T-helper 17 cell (primary cell): ENCODE measurements at places on chromosomes 7 and 10. TPM values are rescaled to one million over a fixed set of nuclear protein-coding genes. Genes with fewer than 3 reads are reported as not detected.

- DNase-seq = no peak
These were observed 6.8 kb upstream of the OPALIN start for GRCh38 chr10:96365571-96365970.

DNA sequence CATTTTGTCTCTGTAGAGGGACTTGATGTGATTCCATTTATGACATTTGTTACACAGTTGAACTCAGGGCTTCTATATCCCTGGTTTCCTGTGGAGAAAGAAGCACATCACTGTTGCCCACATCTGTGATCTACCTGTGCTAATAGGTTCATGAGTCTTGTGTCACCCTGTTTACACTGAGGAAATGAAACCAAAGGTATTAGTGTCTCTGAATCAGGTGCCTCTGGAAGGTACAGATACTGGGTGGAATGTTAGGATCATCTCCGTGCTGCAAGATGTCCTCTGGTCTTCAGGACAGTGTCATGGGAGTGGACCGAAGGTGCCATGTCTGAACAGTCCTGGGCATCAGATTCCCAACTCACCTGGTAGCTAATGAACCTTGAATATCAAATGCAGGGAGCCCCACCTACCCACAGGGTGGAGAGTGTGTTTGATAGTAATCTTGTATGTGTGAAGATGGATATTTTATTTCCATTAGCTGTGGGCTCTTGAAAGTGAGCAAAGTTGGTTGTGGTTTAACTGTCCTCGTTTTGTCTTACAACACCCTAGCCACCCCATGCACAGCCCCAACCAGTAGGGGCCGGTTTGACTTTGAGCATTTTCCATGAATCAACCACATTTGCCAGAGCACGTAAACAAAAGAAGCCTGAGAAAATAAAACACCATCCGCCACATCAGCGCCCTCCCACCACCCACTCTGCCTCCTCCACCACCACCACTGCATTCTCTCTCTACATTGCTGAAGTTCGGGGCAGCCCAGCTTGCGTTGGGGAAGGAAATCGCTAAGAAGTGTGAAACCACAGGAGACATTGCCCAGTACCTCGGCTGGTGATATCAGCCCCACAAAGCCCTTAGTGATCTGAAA, 40.7 kb downstream of the TARP start:
- peak; percentile 37 for DNase-seq

The ASIC3 gene
- total RNA-seq = 6.7 TPM

The NRG3 gene
- total RNA-seq = not detected

The RNF133 gene
- total RNA-seq = not detected

DNA sequence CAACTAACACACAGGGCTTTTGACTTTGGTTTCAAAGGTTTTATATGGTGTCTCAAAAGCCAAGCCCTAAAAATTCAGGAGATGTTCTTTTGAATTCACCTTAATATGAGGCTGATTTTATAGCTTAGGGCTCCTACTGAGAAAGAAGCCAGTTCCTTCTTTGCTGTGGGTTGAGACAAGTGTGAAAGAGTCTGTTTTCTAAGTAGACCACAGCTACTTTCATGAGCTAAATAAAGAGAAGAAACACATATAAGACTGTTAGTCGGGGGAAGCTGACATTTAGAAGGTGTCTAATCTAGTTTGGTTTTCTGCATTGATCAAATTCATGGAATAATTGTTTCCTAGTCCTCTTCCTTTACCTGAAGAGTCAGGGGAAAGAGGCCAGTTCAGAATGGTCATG, 332.1 kb upstream of the CELF2 start:
- DNase-seq = no peak

- DNase-seq = no peak
These were observed 49.0 kb upstream of the FRMD4A start for GRCh38 chr10:14379556-14380280.

The ACHE gene
- total RNA-seq = 0.21 TPM

The FAM185A gene
- 4.8 TPM for total RNA-seq

The LIPF gene
- total RNA-seq = not detected

DNA sequence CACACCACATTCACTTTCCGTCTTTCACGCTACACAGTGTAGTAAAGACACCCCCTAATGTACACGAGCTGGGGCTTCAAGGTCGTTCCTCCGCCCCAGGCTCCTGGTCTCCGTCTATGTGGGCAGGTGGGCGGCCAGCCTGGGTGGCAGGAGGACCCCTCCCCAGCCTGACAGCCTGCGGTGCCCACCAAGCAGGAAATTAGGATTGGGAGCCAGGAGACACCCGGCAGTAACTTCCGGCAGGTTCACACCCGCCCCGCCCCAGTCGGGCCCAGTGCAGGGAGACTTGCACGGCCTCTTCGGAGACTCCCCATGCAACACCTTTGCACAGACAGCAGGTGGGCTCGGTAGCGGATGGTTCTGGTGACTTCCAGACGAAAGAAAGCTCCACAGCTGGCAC, 27.7 kb upstream of the ADGRA1 start:
- DNase-seq = no peak

The CWF19L1 gene
- 52.1 TPM for total RNA-seq

GRCh38 chr7:153190452-153190851, 430.9 kb downstream of the ACTR3B start:
- no peak for DNase-seq

The NKX1-2 gene
- not detected for total RNA-seq

- DNase-seq = no peak
These were observed 114.7 kb downstream of the CHN2 start for GRCh38 chr7:29309041-29309854.

DNA sequence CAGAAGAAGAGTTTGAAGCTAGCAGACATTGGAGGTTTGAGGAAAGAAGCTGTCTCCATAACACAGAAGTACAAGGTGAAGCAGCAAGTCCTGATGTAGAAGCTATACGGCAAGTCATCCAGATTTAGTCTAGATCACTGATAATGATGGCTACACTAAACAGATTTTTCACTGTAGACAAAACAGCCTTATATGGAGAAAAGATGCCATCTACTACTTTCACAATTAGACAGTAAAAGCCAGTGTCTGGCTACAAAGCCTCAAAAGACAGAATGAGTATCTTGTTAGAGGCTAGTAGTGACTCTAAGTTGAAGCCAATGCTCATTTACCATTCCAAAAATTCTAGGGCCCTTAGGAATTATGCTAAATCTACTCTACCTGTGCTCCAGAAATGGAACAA, 85.1 kb downstream of the SNX13 start:
- no peak for DNase-seq

DNA sequence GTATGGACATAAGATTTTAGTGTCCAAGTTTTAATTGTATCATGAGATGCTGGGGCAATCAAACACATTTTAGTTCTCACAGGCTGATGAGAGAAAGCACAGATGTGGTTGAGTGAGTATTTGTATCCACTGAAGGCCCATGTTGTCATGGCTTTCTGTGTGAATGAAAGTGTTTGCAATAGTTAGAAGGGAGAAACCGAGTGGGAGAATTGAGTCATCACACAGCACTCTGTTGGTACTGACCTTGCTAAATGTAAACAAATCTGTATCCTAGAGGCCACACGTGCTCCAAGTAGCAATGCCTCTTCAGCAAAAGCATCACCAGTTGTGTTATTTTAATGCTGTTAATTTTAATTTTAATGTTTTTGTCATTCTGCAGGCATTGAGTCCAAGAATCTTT, 121.2 kb downstream of the EMX2 start:
- no peak for DNase-seq

DNA sequence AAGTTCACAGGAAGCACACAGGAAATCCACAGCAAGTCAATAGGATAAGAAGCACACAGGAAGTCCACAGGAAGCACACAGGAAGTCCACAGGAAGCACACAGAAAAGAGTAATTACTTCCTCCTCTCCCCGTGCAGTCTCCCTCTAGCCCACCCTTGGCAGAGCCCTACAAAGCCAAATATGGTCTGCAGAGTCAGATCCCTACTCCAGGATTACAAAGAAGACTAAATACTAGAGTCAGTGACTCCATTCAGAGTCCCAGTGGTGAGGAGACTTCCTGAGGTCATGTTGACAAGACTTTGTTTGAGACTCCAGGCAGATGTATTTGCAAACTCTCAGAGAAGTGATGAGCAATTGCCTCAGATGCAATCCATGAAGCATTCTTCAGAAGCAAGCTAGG, 398.6 kb upstream of the AUTS2 start:
- DNase-seq = no peak

The SHH gene
- total RNA-seq = not detected

The ACBD5 gene
- 22.0 TPM for total RNA-seq

GRCh38 chr7:153682628-153683027, 369.6 kb upstream of the DPP6 start:
- DNase-seq = no peak

The EVX1 gene
- total RNA-seq = not detected

DNA sequence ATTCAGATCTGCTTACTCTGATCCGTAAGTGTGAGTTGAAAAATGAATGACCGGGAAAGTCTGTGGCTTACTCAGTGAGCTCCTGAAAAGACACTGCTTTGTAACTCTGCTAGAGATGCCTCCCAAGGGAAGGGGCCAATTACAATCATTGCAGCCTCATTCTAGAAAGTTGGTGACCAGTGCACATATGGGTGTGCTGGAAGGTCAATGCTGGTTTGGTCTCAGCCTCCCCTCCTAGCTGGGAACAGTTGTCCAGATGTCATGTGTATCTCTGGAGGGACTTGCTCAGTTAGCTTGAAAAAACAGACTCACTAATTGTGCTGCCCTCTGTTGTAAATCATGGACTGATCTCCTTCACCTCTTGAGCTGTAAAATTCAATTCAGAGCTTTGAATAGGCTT, 405.0 kb downstream of the ADRA2A start:
- no peak for DNase-seq

GRCh38 chr7:144834641-144835144, 1.2 kb downstream of the TPK1 start:
- DNase-seq = no peak

DNA sequence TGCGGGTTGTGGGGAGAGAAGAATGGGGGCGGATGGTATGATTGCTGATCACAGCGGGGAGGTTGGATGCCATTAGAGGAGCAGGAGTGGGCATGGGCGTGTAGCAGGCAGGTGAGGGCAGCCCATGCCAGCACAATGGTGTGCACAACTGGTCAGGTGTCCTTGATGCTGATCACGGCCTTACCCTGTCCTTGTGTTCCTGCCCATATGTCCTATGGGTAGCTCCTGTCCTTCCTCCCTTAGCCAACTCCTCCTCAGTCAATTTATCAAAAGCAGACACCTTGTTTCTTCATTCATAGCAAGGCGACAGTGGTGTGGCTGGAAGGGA, 30.7 kb downstream of the WDR86 start:
- no peak for DNase-seq

DNA sequence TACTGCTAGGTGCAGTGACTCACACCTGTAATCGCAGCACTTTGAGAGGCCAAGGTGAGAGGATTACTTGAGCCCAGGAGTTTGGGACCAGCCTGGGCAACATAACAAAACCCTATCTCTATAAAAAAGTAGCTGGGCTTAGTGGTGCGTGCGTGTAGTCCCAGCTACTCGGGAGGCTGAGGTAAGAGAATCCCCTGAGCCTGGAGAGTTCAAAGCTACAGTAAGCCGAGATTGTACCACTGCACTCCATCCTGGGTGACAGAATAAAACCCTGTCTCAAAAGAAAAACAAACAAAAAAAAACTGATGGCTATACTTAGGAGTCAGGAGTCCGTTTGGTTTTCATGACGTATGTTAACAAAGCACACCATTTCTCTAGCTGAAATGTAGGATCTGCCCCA, 2.9 kb downstream of the SGMS1 start:
- no peak for DNase-seq

- DNase-seq = no peak
These were observed 22.9 kb downstream of the SCART1 start for GRCh38 chr10:133476641-133476990.

The KAZALD1 gene
- total RNA-seq = not detected

The TAX1BP1 gene
- total RNA-seq = 131 TPM

The PNLIP gene
- total RNA-seq = not detected

DNA sequence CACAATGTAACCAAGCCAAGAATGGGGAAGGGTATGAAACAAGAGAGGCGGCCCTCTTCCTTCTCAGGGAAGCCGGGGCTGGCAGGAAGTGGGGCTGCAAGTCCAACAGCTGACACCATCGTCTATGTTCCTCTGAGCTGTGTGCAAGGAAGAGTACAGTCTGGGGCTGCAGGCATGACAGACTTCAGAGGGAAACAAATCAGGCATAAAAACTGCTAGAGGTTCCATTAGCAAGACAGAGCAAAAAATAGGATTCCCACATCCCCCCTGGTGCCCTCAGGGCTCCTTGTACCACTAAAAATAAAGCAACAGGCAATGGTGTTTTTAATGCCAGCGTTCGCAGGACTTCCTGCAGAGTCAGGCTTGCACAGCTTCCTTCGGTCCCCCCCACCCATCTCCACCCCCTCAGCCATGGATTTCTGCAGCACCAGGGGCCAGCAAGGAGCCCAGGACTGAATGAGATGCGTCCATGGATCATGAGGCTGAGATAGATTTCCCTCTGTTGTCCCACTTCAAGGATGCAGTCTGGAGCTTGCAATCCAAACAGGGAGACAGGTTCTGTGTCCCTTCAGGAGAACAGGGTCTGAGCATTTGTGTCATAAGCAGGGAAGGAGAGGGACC, 34.6 kb downstream of the KCNMA1 start:
- DNase-seq = no peak

The OR2A12 gene
- total RNA-seq = not detected

- no peak for DNase-seq
These were observed 10.9 kb upstream of the PFKP start for GRCh38 chr10:3056280-3057037.

GRCh38 chr7:2628130-2628482, 3.7 kb upstream of the TTYH3 start:
- DNase-seq = no peak

The GOT1 gene
- total RNA-seq = 7.7 TPM

The GJD4 gene
- not detected for total RNA-seq

The AP3M1 gene
- 21.1 TPM for total RNA-seq

DNA sequence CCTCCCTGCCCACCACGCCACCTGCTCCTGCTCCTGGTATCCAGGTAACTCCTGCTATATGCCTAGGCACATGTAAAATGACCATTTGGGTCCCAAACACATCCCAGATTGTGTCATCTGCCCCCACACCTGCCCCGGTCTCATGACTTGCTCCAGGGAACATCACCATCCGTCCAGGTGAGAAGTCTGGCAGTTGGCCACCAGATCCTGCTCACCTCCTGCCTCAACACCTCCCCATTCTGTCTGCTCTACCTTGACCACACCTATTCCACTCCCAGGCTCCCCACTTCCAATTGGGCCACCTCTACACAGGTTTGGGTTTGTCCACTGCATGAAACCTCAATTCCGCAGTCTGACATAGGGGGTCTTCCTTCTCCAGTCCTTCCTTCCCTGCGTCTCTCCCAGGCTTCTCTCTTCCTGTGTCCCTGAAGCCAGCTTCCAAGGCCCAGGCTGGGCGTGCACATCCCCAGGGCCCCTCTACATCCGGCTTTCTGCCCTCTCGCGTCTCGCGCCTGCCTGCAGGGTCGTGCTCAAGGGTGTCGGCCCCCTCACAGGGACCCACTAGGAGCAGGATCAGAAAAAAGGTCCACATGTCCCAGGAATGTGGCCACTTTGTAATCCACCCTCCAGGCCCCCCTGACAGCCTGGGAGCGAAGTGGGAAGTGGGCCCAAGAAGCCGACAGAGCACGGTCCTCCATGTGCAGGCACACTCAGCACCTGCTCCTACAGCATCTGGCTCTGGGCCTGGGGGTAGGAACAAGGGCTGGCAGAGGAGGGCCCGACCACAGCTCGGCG, 49.3 kb upstream of the DAGLB start:
- DNase-seq = no peak

GRCh38 chr7:30169579-30169978, 34.8 kb downstream of the MTURN start:
- no peak for DNase-seq

The SLC26A5 gene
- total RNA-seq = not detected

The MYPN gene
- total RNA-seq = not detected

The HILPDA gene
- total RNA-seq = 1.1 TPM
